Mesenchymal stem cell (in vitro differentiated cells and primary cell): ENCODE measurements at places on chromosomes 2 and 18.

- no peak for DNase-seq
Observed at GRCh38 chr2:239272626-239273025, 128.2 kb downstream of the HDAC4 start.

GRCh38 chr2:111138839-111139238, 18.1 kb downstream of the BCL2L11 start:
- no peak for DNase-seq

GRCh38 chr2:120858361-120859106, 122.9 kb downstream of the GLI2 start:
- DNase-seq: no peak

GRCh38 chr2:46371854-46372253, 74.6 kb downstream of the EPAS1 start:
- DNase-seq: no peak

GRCh38 chr2:216866515-216867095, 6.7 kb upstream of the TNP1 start:
- DNase-seq: no peak

- DNase-seq: peak; percentile 92
Observed at GRCh38 chr2:174597345-174598047, at the start of gene WIPF1. Gene WIPF1, minus strand, starts transcription at chr2:174597804. Its CDS starts 12,231 bp downstream, at chr2:174585573.

GRCh38 chr2:121519732-121520640, 10.7 kb upstream of the RNU4ATAC start:
- DNase-seq: no peak

GRCh38 chr2:186590350-186590758, 498 bp downstream of the ITGAV start:
- peak; percentile 70 for DNase-seq

GRCh38 chr2:176637486-176638166, 368.4 kb downstream of the MTX2 start:
- DNase-seq: peak; percentile 24

DNA sequence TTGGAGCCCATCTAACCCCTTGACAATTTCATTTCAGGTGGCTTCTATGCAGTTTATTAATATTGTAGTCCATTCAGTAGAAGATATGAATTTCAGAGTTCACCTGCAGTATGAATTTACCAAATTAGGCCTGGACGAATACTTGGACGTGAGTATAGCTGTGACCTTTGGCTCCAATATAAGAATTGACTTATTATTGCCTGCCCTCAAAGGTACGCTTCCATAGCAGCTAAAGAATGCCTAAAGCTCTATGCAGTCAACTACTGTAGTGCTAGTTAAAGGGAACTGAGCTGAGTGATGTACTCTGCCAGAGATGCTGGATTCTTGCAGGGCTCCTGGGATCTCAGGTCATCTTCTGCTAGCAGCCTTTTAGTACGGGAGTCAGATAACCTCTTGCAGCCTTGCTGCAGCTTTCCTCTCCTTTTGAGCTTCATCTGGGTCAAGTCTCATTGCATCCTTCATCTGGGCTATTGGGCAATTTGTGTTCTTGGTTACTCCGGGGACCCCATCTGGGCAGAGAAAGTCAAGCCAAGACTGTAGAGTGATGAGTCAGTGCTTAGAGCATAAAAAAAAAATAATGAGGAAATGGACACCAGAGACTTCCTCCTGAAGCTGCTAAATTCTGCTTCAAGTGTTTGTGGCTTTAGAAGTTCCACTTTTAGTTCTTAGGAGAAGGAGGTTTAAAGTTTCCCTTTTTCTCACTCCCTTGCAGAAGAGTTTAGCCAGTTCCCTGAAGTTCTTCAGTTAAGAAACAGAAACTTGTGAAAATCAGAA, 105.6 kb downstream of the PRPF40A start:
- peak; percentile 85 for DNase-seq

DNA sequence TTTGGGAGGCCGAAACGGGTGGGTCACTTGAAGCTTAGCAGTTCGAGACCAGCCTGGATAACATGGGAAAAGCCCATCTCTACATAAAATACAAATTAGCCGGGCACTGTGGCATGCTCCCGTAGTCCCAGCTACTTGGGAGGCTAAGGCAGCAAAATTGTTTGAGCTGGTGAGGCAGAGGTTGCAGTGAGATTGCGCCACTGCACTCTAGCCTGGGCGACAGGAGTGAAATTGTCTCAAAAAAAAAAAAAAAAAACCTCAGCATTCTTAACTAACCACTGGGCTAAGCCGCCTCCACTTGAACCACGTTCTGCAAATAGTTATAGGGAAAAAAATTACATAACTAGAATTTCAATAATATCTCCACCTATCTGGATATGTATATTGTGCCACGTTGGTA, 2.3 kb downstream of the FOXI3 start:
- no peak for DNase-seq

DNA sequence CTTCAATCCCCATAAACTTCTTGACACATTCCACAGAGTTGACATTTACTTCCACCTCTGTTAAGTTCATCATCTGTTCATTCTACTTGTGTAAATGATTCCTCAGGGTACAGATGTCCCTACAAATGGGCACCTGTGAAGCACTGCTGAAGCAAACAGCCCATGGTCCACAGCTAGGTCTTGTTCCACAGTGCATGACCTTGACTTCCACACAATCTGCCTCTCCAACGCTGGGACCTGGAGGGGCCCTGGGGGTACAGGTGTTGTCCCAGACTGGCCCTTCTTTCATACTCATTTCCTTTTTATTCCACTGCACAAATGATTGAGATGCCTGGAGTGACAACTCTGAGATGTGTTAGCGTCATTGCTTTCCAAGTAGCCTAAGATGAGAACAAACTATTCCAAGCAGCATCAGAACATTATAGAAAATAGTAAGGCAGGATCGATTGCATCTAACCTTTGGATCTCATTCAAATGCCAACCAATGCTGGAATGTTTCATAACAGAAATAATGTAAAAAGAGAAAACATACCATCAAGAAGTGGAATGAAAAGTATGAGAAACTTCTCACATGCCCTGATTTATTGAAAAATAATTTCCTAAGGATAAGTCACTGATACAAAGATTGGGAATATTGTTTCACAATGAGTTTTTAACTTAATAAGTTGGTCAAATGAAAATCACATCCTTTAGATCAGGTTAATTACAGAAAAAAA, 31.2 kb downstream of the PIEZO2 start:
- DNase-seq: no peak

- DNase-seq: peak; percentile 59
Observed at GRCh38 chr2:3656762-3657721, 958 bp upstream of the ALLC start.

- no peak for DNase-seq
Observed at GRCh38 chr2:83686863-83687262, 772.2 kb downstream of the SUCLG1 start.

DNA sequence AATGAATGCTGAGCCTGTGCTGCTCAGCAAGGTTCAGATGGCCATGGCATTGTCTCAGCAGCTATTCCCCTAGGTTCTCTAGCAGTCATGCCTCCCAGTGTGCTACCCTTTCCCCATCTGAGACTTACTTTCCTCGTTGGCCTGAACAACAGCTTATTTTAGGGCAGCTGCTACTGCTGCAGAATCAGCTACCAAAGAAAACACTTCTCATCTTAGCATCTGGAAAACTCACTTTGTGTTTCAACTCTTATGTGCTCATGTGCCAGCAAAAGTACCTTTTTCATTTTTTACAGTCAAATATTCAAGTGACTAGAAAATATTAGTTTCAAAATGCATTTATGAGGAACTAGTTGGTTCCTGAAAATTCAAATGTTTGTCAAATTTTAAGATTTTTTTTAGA, 60.4 kb upstream of the ZNF397 start:
- no peak for DNase-seq

DNA sequence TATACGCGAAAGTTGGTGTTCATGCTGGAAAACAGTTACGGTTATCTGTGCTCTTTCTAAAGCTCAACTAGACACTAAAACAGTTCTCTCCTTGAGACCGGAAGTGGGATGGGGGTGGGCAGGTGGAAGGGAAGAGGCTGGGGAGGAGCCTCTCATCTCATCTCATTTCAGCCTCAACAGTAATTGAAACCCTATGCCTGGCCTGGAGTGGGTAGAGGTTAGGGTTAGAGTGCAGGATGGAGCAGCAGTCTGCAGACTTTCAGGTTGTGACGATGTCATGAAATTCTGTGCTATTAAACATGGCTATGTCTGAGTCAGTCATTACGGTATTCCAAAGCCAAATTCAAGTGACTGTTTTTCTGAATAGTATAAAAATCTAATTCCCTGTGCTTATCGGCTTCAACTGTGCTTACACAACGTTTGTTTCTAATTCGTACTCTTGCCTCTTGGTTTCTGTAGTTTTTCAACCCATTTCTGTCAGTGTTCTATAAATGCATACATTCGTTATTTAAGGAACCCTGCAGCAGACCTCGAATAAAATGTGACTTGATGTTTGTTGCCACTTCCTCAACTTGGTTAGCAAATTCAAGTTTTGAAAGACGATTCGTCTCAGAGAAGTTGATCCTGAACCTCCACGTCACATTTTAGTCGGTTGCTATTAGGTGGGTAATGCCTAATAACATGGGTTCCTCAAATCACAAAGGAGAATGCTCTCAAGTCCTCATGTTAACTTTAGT, 75.8 kb upstream of the TCF7L1 start:
- DNase-seq: no peak

GRCh38 chr2:162198239-162198638, 45.0 kb downstream of the FAP start:
- DNase-seq: peak; percentile 35

- no peak for DNase-seq
Observed at GRCh38 chr2:56288838-56289580, 105.2 kb downstream of the CCDC85A start.

- DNase-seq: no peak
Observed at GRCh38 chr2:162220368-162220767, 22.9 kb downstream of the FAP start.

DNA sequence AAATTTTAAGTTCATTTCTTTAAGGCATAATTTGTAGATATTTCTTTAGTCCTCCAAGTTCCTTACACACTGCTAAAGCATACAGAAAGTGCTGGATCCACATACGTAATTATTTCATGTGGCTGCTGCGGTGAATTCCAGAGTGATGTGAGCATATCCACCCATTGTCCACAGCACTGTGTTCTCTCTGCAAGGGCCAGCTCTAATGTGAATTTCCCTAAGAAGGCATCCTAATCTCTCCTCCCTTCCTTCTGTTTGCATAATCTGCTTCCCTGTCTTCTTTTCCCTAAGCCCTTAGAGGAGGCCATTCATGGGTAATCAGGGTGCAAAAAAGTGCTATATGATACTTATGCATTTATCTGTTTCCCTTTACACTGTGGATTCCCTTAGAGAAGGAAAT, 57.2 kb downstream of the COBLL1 start:
- no peak for DNase-seq

DNA sequence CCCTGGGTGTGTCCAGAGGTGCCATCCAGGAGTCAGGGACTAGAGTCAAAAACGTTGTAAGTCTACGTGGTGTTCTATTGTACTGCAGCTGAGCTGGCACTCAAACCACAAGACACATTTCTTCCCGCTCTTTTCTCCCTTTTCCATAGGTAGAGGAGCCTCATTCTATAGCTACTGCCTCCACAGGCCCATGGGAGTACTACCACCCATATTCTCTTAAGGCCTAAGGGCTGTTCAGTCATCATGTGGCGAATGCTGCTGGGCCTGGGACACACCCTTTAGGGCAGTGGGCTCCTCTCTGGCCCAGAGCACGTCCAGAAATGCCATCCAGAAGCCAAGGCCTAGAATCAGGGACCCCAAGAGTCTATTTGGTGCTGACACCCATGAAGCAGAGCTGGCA, 1271.7 kb downstream of the CNTNAP5 start:
- DNase-seq: no peak

DNA sequence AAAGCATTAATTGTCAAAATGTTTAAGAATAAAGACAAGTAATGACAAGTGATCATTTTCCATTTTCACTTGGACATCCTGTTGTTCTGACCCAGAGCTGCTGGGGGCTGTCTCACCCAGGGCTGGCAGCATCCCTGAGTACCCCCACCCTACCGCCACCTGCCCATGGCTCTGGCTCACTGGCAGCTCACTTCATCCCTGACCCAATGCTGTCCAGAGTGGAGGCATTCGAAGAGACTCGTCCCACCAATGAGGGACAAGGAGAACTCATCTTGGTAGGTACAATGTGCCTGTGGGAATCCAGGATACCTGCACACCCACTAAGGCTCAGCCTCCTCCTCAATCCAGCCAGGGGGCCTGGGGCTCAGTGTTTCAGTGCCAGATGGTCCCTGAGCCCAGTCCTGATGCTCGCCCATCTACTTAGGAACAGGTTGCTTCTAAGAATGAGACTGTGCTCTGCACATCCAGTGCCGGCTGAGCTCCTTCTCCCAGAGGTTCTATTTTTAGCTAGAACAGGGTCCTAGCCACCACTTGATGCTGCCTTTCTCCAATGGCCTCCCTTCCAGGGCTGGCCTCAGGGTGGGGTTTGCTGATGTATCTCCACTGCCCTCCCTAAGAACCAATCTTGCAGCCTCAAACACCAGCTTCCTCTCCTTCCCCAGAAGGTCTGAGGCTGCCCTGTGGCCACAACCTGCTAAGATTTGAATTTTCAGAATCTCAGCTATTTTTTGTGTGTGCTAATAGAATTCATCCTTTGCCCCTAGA, 53.7 kb downstream of the ADD2 start:
- DNase-seq: no peak

DNA sequence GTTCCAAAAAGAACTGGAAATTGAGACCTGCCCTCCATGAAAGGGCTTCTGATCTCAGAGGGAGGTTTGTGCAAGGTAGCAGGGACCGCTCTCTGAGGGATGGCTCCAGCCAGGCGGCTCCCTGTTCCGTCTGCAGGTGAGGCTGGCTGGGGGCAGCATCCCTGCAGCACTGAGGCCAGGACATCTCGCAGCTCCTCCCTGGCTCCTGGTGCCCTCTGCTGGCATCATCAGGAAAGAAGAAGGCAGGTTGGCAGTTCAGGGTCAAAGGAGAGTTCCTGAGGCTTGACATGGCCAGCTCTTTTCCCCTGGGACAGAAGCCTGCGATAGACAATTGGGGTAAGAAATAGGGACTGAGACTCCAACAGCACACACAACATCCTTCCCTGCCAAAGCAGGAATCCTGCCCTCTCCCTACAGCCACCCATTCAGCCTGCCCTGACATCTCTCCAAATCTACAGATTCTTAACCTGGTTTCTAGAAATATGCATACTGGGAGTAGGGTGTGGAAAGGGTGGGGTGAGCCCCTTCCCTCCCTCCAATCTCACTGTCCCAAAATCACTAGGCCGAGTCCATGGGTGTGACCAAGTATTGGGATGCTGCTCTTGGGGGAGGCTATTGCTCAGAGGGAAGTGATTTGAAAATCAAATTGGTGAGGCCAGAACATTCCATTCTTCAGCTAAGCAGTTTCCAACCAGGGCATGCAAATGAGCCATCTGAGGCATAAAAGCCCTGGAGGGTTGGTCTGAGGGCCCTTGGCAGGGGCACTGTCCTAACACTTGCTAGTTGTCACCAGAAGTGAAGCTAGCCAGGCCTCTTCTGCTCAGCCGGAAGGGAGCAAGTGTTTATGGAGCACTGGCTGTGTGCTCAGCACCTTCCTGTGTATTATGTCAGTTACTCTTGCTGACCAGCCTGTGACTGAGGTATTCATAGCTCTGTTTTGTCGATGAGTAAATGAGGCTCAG, 185.4 kb downstream of the TFCP2L1 start:
- no peak for DNase-seq
